GM12892 (cell line): ENCODE measurements at places on chromosomes 4 and X.

- DNase-seq = no peak
Observed at GRCh38 chr4:150384249-150384648, 197.7 kb upstream of the MAB21L2 start.

GRCh38 chrX:82141942-82142341, 940.0 kb downstream of the SH3BGRL start:
- DNase-seq = no peak

DNA sequence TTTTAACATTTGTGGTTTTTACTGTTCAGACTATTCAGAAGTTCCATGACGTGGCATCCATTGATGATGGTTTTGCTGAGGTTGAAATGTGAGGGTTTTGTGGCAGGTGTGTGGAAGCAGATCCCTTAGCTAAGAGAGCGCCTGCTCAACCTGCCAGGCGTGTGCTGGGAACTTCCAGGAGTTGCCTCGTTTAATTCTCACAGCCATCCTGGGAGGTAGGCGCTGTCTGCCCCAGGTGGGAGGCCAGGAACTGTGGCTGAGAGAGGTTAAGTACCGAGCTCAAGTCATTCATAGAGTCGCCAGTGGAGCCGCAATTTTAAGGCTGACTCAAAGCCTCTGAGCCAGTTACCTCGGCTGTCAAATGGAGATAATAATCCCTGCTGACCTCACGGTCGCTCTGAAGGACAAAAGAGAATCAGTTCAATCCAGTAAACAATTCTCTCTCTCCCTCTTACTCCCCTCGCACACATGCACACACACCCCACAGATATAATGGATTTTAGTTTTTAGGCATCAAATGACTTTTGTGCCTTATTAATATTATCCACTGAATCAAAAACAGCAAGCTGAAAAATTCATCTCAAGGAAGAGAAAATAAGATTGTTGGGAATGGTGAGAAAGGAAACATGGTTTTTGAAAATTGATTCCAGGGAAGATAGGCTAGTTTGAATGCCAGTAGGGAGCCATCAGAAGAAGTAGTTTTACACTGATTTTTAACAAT, 171.3 kb downstream of the PTTG2 start:
- DNase-seq = no peak

GRCh38 chrX:118593407-118593806, 97.8 kb downstream of the DOCK11 start:
- DNase-seq = no peak

DNA sequence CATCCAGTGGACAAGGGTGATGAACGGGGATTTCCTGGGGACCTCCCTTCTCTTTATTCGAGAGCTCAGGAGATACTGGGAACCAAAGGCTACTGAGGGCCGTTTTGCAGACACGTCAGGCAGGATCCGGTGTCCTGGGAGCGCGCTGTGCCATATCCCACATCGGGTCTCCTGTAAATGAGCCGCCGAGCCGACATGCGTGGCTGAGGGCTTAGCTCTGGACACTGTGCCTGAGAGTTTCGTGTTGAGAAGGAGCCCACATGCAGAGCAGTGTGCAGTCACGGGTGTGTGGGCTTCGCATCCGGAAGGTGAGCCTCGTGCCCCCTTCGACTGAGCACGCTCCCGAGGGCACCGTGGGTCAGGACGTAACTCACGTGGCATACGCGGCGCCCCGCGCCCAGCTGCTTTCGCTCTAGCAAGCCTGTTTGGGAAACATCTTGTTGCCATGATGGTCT, 28.5 kb upstream of the HGFAC start:
- no peak for DNase-seq

DNA sequence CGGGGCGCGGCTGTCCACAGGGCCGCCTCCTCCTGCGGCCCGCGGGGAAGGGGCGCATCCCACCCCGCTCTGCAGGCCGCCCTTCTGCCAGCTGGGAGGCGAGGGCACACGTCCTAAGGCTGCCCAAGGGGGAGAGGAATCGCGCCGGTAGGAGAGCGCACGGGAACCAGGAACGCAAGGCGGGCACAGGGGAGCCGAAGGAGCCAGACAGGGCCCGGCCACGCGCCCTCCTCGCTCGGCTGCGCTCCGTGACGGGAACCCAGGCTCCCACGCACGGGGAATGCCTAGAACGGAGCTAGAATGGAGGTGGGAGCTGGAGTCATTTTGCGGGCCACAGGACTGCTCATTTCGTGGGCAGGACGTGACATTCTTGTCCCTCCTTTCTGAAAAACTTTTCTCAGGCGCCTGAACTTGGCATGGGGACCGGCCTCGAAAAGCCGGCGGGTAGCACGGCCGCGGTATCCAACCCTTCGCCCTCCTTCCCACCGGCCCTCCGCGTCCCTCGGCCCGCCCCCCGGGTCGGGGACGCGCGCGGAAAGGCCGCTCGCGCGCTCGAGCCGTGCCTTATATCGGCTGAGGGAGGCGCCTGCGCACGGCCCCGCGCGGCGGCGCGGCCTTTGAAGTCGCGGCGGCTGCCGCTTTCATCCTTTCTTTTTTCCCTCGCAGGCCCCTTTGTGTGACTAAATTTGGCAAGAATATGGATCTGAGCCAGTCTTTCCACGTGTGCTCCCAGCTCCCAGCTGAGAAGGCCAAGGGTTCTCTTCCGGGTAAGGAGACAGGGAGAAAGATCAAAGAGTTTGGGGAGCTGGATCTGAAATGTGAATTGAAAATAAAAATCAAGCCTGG, 4.2 kb upstream of the LEF1 start:
- peak; percentile 40 for DNase-seq

DNA sequence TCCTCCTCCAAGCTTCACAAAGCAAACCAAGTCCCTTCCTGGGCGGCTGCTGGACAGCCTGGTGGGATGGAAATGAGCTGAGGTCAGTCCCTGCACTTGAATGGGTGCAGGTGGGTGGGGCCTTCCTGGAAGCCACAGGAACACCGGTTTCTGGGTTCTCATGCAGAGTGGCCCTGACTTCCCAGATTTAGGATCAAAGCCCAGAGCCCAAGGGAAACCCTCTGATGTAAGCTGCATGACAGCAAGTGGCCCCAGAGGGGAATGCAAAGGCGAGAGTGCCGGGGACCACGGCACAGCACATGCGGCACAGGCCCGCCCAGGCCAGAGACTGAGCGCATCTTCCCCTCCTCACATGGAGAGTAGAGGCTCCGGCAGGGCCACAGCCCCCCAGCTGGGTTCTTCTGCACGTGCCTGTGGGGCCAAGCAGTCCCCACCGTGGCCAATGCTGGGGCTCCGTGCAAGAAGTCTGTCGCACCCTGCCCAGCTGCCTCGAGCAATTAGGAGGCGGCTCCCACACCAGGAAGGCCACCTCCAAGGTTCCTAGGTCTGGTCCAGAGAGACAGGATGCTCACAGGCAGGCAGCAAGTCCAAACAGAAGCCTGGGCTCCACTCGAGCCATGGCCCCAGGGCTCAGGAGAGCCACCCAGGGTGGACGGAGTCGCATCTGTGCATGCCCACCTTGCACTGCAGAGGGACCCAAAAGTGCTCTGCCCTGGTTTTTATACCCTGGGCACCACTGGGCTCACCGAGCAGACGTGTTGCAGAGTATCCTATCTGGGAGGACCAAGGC, 83.0 kb downstream of the HTRA3 start:
- no peak for DNase-seq

- DNase-seq = no peak
Observed at GRCh38 chr4:135269125-135269890, 1067.7 kb upstream of the PABPC4L start.

DNA sequence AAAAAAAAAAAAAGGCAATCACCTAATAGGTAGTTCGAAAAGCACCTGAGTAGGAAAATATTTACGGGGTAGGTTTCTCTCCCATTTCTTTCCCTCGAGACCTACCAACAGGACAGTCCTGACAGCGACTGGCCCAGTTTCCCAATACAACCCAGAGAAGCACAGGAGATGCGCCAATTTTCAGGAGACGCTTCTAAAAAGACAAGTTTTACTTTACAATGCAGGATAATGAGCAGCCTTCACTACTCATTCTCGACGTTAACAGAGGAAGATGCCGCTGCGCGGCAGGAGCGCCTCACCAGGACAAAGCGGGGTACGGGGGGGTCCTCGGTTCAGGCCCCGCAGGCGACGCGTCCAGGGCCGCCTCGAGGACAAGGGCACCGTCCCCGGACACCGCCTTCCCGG, 708 bp downstream of the BCLAF3 start:
- no peak for DNase-seq

DNA sequence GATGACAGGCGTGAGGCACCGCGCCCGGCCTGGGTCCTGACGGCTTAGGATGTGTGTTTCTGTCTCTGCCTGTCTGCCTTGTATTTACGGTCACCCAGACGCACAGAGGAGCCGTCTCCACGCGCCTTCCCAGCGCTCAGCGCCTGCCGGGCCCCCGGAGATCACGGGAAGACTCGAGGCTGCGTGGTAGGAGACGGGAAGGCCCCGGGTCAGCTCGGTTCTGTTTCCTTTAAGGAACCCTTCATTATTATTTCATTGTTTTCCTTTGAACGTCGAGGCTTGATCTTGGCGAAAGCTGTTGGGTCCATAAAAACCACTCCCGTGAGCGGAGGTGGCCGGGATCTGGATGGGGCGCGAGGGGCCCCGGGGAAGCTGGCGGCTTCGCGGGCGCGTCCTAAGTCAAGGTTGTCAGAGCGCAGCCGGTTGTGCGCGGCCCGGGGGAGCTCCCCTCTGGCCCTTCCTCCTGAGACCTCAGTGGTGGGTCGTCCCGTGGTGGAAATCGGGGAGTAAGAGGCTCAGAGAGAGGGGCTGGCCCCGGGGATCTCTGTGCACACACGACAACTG, 1.3 kb downstream of the SHOX start:
- DNase-seq = no peak

GRCh38 chr4:153207567-153207966, 3.3 kb downstream of the TRIM2 start:
- no peak for DNase-seq

DNA sequence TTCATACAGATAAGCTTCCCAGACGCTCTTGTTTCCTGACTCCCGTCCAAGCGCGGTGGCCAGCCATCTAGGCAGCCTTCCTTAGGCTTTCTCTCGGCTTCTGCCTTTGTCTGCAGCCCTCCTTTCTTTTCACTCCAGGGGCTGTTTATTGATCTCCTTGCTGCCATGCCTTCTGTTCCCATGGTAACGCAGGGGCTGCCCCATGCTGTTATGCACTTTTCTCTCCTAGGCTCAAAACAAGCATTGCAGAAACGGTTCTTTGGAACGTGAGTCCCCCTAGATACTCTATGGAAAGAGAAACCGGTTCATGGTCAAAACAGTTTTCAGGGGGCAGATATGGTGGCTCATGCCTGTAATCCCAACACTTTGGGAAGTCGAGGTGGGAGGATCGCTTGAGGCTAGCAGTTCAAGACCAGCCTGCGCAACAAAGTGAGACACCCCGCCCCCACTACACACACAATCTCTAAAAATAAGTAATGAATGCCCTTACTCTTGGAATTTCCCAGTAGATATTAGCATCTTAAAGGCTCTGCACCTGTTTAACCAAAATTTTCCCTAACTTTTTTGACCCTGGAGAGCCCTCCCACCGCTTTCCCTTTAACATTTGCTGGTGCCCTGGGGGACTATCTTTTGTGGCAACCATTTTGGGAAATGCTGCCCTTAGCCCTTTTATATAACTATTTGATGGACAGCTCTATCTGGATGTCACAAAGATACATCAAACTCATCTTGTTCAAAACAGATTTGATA, 53.9 kb upstream of the ZNF157 start:
- no peak for DNase-seq

GRCh38 chrX:31499109-31499508, 427.3 kb upstream of the FTHL17 start:
- no peak for DNase-seq

DNA sequence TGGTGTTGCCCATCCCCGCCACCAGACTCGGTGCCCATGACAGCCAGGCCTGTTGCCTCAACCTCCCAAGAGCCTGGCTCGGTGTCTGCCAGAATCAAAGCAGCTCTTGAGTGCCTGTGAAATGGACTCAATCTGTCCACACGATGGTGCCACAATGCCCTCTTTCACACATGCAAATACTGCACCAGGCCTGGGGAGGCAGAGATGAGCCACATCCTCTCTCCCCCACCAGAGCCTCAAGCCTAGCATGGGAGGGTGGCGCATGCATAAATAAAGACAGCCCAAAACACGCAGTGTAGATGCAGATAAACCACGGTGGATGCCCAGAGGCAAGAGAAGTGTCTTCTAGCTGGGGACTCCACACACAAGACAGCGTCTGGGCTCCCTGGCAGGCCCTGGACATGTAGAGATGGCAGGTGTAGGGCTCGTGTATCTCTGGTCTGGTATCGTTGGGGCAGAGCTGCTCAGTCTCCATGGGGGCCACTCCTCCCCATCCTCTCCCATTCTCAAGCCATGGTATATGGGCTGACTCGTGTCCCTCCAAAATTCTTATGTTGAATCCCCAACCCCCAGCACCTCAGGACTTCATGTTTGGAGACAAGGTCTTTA, 65.6 kb downstream of the JAKMIP1 start:
- peak; percentile 58 for DNase-seq

DNA sequence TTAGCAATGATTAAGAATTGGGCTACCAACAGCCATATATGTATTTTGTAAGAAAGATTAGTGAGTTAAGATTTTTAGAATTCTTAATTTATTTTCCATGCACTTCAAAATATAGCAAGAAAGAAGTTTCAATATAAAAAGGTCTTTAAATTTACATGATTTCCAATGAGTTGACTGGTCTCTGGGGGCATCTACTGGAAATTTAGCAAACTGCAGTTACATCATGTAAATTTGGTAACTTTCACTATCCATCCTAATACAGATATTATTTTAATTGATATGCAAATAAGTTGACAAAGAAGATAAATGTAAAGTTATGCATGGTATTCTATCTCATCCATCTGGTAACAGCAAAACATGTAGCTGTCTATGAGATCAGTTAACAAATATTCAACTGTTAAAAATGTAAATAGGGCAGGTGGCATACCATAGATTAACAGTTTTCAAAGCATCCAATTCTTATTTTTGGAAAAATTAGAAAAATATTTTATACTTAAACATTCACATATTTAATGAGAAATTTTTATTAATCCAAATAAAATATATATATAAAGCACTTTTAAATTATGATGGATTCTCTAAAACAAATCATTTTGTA, 29.1 kb downstream of the TTC29 start:
- no peak for DNase-seq

- DNase-seq = no peak
Observed at GRCh38 chr4:176444741-176445140, 125.0 kb downstream of the SPCS3 start.

GRCh38 chr4:3791910-3792542, 25.8 kb downstream of the ADRA2C start:
- DNase-seq = no peak

DNA sequence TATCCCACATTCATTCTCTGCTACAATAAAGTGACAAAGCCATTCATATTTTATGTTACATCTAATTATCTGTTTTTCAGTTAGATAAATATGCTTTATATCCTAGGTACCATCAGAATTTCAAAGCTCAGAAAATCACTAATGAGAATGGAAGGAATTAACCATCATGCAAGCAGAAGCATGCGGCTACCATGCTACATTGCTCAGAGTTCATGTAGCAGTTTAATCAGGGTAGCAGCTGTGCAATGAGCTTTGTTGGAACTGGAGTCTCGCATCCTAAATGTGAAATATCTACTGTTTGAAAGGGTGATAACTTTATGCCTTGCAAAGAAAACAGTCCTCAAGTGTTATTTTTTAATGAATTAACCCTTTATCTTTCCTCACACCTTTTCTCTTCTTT, 77.5 kb downstream of the SNCA start:
- no peak for DNase-seq
